ENCODE measurements at places on chromosomes 7 and 10.

DNA sequence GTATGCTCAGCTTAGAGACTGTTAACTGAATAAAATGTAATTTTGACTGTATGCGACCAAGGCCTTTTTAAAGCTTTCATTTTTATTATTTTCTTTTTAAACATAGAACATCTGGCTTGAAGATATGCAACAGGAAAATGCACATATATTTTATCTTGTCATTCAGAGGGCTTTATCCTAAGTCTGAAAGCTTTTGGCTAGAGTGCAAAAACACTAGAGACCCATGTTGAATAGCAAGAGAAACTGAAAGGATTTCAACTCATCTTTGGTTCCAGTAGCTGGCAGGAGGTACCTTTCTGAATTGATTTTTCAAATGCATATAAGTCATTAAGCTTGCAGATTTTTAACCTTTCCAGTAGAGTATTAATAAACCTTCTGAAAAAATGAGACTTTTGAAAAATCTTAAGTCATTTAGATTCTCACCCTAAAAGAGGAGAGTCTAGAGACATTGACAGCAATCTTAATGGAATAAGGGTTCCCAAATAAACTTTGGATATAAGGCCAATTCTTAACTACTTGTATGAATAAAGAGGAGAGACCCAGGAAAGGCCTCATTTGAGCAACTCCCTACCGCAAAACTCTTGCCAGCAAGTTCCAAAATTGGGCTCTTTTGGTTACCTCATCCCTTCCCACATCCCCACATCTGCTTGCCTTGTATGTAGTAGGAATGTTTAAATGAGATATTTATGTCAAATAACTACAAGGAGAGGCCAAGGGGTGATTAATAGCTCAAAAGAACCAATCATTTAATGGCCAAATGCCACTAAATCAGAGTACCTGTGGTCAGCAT is 454.4 kb downstream of the HTR7 start:
- H3K36me3 ChIP-seq, result no peaks in the 10 kb centered on the region
- H3K27ac ChIP-seq, result no peak overlapping the region
- peaks cover 16% of the 10 kb centered on the region for H3K4me1 ChIP-seq
- no peak for DNase-seq
- H3K27me3 ChIP-seq, result no peaks in the 10 kb centered on the region

DNA sequence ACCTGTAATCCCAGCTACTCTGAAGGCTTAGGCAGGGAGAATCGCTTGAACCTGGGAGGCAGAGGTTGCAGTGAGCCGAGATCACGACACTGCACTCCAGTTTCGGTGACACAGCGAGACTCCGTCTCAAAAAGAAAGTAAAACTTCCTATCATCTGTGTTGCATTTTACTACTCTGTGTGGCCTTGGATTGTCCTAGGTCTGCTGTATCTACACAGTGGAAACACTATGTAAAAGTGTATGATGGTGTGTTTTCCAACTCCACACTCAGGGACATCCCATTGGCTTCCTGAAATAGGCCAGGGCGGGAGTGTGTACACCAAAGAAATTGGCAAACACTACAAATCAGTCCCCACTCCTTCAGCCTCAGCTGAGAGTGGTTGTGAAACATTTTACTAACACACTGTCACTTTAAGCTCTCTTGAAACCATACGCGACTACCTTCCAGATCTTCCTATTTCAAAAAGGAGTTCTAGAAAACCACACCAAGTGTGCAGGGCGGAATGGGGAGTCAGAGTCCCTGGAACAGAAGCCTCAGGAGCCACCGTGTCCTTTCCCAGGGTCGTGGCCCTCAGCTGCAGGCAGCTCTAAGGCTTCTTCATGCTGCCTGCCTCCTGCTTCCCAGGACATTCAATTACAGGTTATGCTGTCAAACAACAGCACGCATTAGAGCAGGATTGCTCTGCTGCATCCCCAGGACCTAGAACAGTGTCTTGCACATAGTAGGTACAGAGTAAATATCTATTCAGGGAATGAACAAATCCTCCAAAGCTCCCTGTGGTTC is 275.4 kb downstream of the PARD3 start:
- H3K4me1 ChIP-seq, result 0 out of 2 replicates have a peak, but pooled peaks cover under 1% of the 10 kb centered on the region
- no peak overlapping the region for H3K4me3 ChIP-seq
- no peak for DNase-seq
- H3K27ac ChIP-seq, result no peak overlapping the region
- H3K36me3 ChIP-seq, result no peaks in the 10 kb centered on the region

DNA sequence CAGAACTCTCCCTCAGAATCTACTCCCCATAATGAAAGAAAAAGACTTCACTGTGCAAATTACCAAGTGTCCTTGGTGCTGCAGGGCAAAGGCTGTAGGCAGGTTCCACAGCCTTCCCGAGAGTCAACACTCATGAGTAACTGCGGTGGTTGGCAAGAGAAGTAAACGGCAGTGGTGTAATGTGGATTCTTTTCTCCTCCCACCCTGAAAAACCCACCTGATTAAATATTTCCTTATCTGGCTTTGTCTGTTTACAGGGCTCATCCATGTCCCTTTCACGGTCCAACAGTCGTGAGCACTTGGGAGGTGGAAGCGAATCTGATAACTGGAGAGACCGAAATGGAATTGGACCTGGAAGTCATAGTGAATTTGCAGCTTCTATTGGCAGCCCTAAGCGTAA is 300.9 kb downstream of the BICC1 start:
- no peaks in the 10 kb centered on the region for H3K27me3 ChIP-seq
- no peak overlapping the region for H3K27ac ChIP-seq
- H3K36me3 ChIP-seq, result no peaks in the 10 kb centered on the region
- H3K4me3 ChIP-seq, result no peak overlapping the region
- peaks cover 10% of the 10 kb centered on the region for H3K4me1 ChIP-seq
- DNase-seq, result no peak

DNA sequence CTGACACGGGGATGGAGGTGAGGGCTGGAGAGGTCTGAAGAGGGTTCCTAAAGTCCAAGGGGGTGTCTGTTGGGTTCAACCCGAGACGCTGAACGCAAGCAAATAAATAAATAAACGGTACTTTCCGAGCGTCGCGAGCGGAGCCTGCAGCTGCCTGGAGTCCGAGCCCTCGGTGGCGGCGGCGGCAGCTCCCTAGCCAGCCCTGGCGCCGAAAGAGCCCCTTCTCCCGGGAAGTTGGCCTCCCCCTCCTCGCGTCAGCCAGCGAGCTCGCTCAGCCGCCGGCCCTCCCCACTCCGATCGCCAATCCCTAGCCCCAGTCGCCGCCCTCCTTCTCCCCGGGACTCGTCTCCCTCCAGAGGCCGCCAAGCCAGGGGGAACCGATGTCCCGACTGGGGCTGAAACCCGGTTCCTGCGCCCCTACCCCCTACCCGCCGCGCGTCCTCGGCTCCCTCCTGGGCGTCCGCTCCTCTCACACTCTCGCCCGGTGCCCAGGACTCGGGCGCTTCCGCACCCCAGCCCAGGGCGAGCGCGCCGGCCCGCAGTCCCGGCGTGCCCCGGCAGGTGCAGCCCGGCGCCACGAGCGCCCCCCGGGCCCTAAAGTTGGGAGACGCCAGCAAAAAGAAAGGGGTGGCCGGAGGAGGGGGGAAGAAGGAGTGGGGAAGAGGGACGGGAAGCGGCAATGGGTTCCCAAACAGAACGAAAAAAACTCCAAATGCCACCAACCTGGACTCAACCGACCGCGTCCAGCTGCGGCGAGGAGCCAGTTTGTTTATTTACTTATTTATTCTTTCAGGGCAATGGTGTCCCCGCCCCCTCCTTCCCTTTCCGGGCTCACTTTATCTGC is at the start of gene GFRA1:
GFRA1 (minus strand) TSS at position 767 of the 844 bp plus-strand sequence. CDS start 1,177 bp downstream, outside the sequence.
- H3K4me1 ChIP-seq, result no peaks in the 10 kb centered on the region
- H3K36me3 ChIP-seq, result no peaks in the 10 kb centered on the region
- H3K27ac ChIP-seq, result no peak within 1 kb of the TSS
- no peak within 1 kb of the TSS for H3K4me3 ChIP-seq
- H3K27me3 ChIP-seq, result no peaks in the 10 kb centered on the region

- no peak overlapping the region for H3K4me3 ChIP-seq
- no peak overlapping the region for H3K27ac ChIP-seq
- no peaks in the 10 kb centered on the region for H3K27me3 ChIP-seq
- H3K4me1 ChIP-seq, result 0 out of 2 replicates have a peak, but pooled peaks cover 1% of the 10 kb centered on the region
- no peaks in the 10 kb centered on the region for H3K36me3 ChIP-seq
Measured at GRCh38 chr10:13340626-13341376, 7.3 kb downstream of the SEPHS1 start.

DNA sequence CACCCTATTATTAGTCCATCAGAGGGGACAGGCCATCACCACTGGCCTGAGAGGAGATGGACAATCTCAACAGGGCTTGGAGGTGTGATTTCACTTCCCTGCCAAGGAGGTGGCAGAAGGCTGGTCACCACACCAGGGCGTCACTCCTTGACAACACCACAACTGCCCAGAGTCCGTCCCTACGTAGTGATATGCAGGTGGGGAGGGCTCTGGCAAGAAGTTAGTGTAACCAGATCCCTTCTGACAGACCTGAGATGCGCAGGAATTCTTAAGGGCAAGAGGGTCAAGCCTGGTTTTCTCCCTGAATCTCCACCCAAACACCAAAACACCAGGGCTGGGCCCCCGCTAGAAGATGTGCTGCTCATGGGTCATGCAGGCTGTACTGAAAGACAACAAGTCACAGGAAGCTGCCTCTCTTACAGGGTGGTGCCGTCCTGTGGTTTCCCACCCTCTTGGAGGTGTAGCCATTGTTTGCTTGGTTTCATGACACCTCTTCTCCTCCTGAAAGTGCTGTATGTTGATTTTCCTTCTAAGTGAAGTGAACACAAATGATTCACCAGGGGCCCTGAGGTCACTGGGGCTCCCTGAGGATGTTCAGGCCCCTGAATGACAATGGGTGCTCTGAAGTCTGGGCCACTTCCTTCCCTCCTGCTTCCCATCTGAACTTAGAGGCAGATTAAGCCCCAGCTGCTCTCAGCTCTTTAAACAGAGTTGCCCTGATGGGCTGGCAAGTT is 27.1 kb downstream of the ATXN7L1 start:
- no peak overlapping the region for H3K4me3 ChIP-seq
- no peaks in the 10 kb centered on the region for H3K27me3 ChIP-seq
- H3K4me1 ChIP-seq, result peaks cover 21% of the 10 kb centered on the region
- H3K36me3 ChIP-seq, result no peaks in the 10 kb centered on the region

DNA sequence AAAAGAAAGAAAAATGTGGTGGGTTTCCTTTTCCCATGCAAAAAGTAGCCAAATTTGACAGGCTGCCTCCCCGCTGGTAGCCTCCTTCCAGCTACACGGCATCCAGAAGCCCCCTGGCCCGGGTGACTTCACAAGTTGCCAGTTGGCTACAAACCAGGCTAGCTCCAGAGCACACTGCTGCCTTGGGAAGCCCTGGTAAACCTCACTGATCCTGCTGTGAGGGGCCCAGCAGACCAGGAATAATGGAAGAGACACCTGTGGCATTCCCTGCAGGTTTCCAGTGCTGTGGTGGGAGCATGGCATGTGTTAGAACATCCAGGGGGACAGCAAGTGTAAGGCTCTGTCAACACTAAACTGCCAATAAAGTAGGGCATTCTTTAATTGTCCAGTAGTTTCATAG is 55.7 kb upstream of the TM9SF3 start:
- no peak overlapping the region for H3K4me3 ChIP-seq
- DNase-seq, result no peak
- H3K27me3 ChIP-seq, result no peaks in the 10 kb centered on the region
- H3K4me1 ChIP-seq, result peaks cover 19% of the 10 kb centered on the region
- no peak overlapping the region for H3K27ac ChIP-seq
- no peaks in the 10 kb centered on the region for H3K36me3 ChIP-seq
